ENCODE measurements at places on chromosomes 5 and 9.

DNA sequence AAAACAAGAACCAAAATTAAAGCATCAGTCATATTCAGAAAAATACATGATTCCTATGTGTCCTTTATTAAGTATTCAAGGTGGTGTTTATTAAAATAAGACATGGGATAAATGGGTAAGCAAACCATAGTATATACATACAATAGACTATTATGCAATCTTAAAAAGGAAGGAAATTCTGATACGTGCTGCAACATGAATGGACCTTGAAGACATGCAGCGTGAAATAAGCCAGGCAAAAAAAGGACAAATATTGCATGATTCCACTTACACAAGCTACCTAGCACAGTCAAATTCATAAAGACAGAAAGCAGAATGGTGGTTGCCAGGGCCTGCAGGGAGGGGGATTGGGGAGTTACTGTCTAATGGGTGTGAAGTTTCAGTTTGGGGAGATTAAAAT is 127.7 kb downstream of the DMAC1 start:
- no peak for DNase-seq

- DNase-seq, result peak; percentile 6
Measured at GRCh38 chr9:18056993-18057369, 417.0 kb upstream of the ADAMTSL1 start.

- no peak for DNase-seq
Measured at GRCh38 chr9:108017671-108018070, 528.1 kb upstream of the KLF4 start.

GRCh38 chr9:131096269-131097125 is at the start of gene AIF1L:
Gene AIF1L (plus strand): TSS chr9:131096531. CDS start chr9:131096630, 99 bp downstream.
- DNase-seq, result peak; percentile 59

Measured in GM20000 (cell line).